ENCODE measurements at places on chromosomes 11 and 22. TPM values are rescaled to one million over a fixed set of nuclear protein-coding genes. Genes with fewer than 3 reads are reported as not detected.

Gene CNGA4
- 0.36 TPM for total RNA-seq

DNA sequence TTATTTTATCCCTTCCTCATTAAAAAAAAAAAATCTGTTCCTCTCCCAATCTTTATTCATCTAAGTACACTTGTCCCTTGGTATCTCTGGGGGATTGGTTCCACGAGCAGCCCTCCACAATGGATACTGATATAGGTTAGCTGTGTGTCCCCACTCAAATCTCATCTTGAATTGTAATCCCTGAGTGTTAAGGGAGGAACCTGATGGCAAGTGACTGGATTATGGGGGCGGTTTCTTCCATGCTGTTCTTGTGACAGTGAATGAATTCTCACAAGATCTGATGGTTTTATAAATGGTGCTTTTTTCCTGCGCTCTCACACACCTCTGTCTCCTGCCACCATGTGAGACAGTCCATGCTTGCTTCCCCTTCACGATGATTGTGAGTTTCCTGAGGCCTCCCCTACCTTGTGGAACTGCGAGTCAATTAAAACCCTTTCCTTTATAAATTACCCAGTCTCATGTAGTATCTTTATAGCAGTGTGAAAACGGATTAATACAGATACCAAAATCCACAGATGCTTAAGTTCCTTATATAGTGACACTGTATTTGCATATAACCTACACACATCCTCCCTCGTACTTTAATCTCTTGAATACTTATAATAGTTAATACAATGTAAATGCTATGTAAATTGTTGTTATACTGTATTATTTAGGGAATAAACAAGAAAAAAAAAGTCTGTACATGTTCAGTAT, 62.0 kb downstream of the PACS1 start:
- DNase-seq: no peak

GRCh38 chr11:86978247-86978646, 23.1 kb upstream of the FZD4 start:
- DNase-seq: no peak

DNA sequence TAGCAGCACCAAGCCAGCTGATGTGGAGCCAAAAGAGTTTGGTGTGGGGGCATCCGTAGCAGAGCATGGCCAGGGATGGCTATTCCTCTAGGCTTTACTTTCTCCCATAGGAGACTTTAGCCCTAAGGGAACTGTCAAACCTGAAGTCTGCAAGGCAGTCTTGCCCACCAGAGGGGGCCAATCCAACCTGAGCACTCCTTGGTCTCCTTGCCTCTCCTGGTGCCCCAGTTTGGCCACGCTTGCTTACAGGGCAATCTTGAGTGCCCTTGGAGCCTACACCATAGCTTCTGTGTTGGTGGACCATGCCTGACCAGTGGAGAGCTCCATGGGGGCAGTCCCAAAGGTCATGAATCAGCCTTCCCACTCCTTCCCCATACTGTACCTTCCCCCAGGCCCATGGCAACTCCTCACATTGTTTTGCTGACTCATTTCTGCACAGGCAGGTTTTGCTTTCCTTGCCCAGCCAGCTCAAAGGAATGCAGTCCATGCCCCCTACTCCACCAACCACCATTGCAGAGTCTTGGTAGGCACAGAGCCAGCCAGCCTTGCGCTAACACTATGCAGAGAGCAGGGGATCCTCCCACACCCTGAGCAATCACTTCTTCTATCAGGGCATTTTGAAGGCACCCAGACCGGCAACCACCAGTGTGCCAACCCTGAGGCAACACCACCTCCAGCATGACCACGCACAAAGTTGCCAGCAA, 1421.2 kb upstream of the RAG2 start:
- DNase-seq: no peak

DNA sequence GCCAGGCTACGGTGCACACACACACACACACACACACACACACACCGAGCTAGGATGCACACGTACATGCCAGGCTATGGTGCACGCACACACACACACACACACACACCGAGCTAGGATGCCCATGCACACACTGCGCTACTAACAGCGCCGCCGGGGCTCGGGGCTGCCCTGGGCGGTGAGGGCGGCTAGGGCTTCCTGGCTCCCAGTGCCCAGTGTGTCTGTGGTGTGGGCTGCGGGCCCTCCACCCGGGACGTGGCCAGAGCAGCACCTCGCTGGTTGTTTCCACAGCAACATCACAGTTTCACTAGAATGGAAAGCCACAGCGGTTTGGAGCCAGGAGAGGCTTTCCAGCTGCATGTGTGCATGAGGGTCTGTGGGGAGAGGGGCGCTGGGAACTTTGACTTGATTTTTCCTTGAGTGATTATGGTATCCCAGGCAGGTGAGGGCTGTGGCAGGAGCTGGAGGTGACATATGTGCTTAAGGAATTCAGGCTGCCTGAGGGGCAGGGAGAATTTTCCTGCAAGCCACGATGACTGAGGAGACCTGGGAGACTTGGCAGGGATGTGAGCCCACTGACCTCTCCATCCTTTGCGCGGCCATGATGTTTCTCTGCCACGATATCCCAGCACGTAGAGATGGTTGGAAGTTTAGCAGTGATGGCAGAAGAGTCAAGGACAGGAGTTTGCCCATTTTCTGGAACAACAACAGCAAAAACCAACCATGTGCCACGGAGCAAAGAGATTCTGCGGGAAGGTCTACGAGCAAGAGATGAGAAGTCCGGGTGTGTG, 195.9 kb downstream of the SNX19 start:
- no peak for DNase-seq

GRCh38 chr11:2482204-2482603, 37.4 kb downstream of the KCNQ1 start:
- DNase-seq: no peak

DNA sequence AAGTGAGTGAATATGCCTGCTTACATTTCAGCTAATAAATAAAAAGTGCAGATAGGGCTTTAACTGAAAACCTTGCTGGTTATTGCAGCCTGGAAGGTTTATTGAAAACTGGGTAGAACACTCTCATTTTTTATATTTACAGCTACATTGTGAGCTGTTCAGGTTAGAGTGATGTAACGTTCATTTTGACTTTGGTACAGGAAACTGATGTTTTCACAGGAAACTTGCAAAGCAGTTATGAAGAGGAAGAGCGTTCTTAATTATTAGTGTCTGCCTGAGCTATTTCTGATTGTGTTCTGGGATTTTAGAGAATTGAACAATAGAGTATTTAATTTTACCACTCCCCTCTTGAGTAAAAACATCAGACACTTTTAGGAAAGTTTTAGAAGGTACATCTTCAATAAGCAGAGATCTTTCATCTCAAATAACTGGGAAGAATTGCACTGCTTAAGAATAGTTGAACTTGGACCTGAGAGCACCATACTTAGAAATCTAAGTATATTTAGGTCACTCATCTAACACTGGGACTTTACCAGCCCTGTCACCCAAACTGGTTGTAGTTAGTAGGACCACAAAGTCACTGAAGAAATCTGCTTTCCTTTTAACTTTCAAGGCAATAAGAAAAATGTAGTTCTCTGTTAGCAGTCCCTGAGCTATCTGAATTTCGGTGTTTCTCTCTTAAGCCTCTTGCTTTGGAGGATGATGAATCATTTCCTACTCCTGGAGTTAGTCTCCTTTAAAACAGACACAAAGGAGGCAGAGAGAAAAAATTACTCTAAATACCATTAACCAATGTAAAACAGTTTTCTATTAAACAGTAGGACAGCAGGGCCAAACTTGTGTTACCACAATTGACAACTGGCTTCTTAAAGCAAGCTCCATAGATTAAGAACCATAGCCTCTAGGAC, 128.6 kb upstream of the DDI1 start:
- no peak for DNase-seq

GRCh38 chr11:65386307-65387140, at the start of gene FRMD8:
FRMD8 (plus strand) TSS chr11:65386637; CDS start chr11:65387037, 400 bp downstream.
- peak; percentile 96 for DNase-seq

DNA sequence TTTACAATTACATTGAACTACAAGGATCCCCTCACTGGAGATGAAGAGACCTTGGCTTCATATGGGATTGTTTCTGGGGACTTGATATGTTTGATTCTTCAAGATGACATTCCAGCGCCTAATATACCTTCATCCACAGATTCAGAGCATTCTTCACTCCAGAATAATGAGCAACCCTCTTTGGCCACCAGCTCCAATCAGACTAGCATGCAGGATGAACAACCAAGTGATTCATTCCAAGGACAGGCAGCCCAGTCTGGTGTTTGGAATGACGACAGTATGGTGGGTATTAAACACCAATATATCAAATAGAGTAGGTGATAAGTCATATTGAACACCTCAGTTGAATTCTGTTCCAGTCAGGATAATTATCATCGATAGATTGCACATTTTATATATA, 4.4 kb downstream of the FBXO7 start:
- DNase-seq: no peak

DNA sequence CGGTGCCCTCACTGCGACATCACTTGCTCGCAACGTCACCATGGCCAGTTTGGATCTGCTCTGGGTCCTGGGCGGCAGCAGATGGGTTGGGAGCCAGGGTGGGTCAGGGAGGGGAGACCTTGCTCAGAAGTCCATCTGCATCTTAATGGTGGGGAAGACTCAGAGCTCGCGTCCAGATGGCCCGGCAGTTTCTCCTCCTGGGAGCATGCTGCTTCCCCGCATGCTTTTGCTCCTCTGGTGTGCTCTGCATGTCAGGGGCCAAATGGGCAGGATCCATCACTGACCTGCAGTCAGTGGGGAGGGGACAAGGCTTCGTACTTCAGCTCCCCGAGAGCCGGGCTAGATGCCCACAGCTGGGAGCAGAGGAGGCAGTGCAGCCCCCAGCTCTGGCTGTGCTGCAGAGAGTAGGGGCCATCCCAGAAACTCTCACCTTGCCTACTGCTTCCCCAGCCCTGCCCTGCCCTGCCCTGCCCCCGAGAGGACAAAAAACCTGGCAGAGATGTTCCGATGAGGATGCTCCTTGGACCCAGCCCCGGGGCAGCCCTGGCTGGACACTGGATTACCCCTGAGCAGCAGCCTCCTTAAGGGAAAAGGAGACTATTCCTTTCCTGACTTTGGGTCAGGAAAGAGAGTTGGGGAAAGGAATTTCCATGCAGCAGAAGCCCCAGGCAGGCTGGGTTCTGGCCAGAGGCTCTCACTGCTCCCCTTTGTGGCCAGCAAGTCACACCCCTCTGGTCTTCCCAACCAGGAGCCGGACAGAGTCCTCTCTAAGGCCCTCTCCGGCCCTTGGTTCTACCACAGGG, 149.9 kb downstream of the PKNOX2 start:
- peak; percentile 79 for DNase-seq

GRCh38 chr11:15660496-15660895, 545.8 kb downstream of the INSC start:
- no peak for DNase-seq

- no peak for DNase-seq
These were observed 16.9 kb downstream of the MYO7A start for GRCh38 chr11:77144857-77145428.

- DNase-seq: no peak
These were observed 4.8 kb downstream of the GVQW3 start for GRCh38 chr11:76385903-76386302.

Measured in cerebellum (tissue), 4 donors.